ENCODE measurements at places on chromosomes 16 and 17. TPM values are rescaled to one million over a fixed set of nuclear protein-coding genes. Genes with fewer than 3 reads are reported as not detected.

Gene TSEN54
- total RNA-seq: 61.7 TPM

Gene MRPL38
- 151 TPM for total RNA-seq

Gene FBXL16
- 6.8 TPM for total RNA-seq

Gene KCNH6
- total RNA-seq: not detected

DNA sequence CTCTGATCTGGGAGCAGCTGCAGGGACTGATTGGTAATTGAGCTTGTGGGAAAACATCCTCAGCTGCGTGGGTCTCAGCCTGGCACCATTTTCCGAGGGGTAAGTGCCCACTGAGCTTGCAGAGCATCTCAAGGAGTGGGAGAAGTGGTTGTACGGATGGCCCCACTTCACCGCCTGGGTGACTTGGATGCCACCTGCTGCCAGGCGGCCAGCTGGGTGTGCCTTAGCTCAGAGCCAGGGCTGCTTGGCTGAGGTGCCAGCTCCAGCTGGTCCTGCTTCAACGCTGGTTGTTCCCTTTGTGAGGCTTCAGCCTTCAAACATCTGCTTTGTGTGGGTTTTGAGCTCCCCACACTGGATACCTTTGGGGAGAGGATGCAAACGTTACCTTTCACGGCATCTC is 482.7 kb upstream of the EEF2KMT start:
- DNase-seq: no peak
- no peaks in the 10 kb centered on the region for H3K36me3 ChIP-seq
- no peaks in the 10 kb centered on the region for H3K4me1 ChIP-seq
- no peaks in the 10 kb centered on the region for H3K27me3 ChIP-seq

DNA sequence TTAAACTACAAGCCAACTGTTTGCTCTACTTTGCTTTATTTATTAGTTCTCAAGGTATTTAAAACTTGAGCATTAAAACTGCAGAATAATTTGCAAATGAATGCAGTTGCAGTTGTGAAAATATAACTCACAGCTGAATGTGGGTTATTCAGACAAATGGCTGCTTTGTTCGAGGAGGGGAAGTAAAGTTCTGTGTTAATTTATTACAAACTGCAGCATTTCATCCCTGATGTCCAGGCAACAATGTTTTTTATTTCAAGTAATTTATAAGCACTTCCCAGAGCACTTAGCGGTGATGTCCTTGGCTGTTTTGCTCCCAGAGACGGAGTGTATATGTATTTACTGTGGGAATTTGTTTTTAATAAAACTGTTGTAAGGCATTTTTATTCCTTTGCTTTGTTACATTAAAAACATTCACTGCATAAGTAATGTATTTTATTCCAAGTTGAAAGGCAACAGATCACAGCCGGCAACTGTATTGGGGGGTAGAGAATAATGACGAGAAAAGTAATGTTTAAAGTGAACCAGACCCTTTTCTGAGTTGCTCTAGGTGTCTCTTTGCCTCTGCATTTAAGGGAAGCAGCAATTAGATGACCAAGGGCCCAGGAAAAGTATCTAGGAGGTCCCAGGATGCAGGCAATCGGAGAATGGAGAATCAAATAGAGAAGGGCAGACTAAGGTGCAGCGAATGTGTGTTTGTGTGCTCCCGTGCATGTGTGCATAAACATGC is 291.2 kb upstream of the SALL1 start:
- H3K27me3 ChIP-seq: peaks cover 10% of the 10 kb centered on the region
- no peak overlapping the region for H3K27ac ChIP-seq
- no peak overlapping the region for H3K4me3 ChIP-seq
- no peaks in the 10 kb centered on the region for H3K36me3 ChIP-seq
- no peak for DNase-seq
- no peaks in the 10 kb centered on the region for H3K4me1 ChIP-seq

GRCh38 chr17:73605444-73605843 is 38.8 kb downstream of the SDK2 start:
- no peak overlapping the region for H3K4me3 ChIP-seq
- no peak for DNase-seq
- peaks cover 2% of the 10 kb centered on the region for H3K36me3 ChIP-seq
- peaks cover 3% of the 10 kb centered on the region for H3K4me1 ChIP-seq

DNA sequence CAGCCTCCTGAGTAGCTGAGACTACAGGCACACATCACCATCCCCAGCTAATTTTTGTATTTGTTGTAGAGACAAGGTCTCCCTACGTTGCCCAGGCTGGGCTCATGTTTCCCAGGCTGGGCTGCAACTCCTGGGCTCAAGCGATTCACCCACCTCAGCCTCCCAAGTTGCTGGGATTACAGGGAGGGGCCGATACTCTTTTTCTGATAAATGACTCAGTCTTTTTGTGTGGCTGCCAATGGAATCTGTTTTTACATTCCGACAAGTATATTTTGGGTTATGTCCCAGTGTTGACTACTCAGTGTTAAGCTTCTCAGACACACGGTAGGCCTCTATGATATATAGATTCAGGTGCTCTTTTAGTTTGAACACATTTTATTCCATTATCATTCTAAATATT is 58.1 kb downstream of the SLFN11 start:
- no peak for DNase-seq
- peaks cover 7% of the 10 kb centered on the region for H3K36me3 ChIP-seq
- no peak overlapping the region for H3K27ac ChIP-seq
- peaks cover 2% of the 10 kb centered on the region for H3K27me3 ChIP-seq
- H3K4me1 ChIP-seq: peaks cover 39% of the 10 kb centered on the region

DNA sequence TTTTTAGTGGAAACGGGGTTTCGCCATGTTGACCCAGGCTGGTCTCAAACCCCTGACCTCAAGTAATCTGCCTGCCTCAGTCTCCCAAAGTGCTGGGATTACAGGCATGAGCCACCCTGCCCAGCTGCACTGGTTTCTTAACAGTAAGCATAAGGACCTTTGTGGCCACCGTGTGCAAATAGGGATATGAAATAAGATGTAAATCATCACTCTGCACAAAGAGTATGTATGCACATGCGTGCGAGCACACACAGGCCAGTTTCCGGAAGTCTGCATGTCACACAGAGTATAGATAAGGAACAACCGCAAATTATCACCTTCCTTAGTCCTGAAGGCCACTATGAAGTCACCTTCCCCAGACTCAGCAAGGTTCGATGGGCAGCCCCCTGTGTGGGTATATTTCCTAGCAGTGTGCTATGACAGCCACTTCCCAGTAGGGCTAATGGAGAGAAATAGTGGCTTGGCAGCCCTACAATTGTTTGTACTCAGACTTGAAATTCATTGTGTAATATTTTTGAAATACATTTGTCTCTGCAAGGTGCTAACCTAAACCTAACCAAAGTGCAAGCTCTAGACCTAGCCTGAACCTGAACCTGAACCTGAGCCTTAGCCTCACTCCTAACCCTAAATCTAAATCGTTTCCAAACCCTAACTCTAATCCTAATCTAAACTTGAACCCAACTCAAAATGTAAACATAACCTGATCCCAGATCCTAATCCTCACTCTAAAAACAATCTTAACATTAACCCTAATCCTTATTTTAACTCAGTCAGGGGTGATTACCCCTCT is 48.4 kb upstream of the SKAP1 start:
- peak overlapping the region; percentile 66 for H3K27ac ChIP-seq
- peaks cover 4% of the 10 kb centered on the region for H3K27me3 ChIP-seq
- H3K36me3 ChIP-seq: no peaks in the 10 kb centered on the region
- peaks cover 26% of the 10 kb centered on the region for H3K4me1 ChIP-seq

GRCh38 chr17:21330436-21331160 is 45.6 kb upstream of the KCNJ12 start:
- H3K4me1 ChIP-seq: peaks cover under 1% of the 10 kb centered on the region
- no peak overlapping the region for H3K4me3 ChIP-seq
- no peaks in the 10 kb centered on the region for H3K36me3 ChIP-seq
- no peak overlapping the region for H3K27ac ChIP-seq
- DNase-seq: no peak
- peaks cover 9% of the 10 kb centered on the region for H3K27me3 ChIP-seq

GRCh38 chr16:15495898-15496297 is 61.5 kb downstream of the BMERB1 start:
- peaks cover 33% of the 10 kb centered on the region for H3K4me1 ChIP-seq
- H3K36me3 ChIP-seq: peaks cover 7% of the 10 kb centered on the region
- DNase-seq: no peak
- no peaks in the 10 kb centered on the region for H3K27me3 ChIP-seq
- peak overlapping the region; percentile 3 for H3K27ac ChIP-seq

- H3K4me1 ChIP-seq: peaks cover 3% of the 10 kb centered on the region
- no peak overlapping the region for H3K4me3 ChIP-seq
- H3K27me3 ChIP-seq: peaks cover 3% of the 10 kb centered on the region
- peaks cover 19% of the 10 kb centered on the region for H3K36me3 ChIP-seq
- peak; percentile 83 for DNase-seq
- H3K27ac ChIP-seq: no peak overlapping the region
These were observed 18.3 kb downstream of the CIITA start for GRCh38 chr16:10895053-10895946.

- no peaks in the 10 kb centered on the region for H3K27me3 ChIP-seq
- DNase-seq: peak; percentile 65
- peaks cover 46% of the 10 kb centered on the region for H3K36me3 ChIP-seq
- H3K4me1 ChIP-seq: peaks cover 43% of the 10 kb centered on the region
- H3K4me3 ChIP-seq: peak overlapping the region; percentile 80
These were observed 11.8 kb downstream of the HMOX2 start for GRCh38 chr16:4487955-4488498.

DNA sequence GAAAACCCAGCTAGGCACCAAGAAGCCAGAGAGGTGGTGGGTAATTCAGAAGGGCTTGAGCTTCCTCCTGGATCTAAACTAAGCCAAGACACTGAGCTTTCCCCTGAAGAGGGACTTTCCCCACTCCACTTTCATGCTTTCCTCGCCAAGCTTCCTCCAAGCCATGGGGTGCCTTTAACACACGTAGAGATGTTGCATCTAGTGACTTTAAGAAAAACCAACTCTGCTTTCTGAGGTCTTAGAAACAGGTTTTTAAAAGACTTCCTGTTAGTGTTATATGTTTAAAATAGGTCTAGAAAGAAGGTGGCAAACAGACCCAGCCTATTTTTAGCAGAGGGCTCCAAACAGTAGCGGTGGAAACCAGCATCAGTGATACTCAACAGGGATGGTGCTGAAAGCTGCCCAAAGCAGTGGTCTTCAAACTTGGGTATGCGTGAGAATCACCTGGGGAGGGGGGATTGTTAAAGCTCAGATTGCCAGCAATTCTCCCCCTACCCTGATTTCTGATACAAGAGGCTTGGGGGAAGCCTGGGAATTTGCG is 585.6 kb downstream of the CDH13 start:
- no peak overlapping the region for H3K4me3 ChIP-seq
- no peak overlapping the region for H3K27ac ChIP-seq
- H3K36me3 ChIP-seq: no peaks in the 10 kb centered on the region
- no peaks in the 10 kb centered on the region for H3K27me3 ChIP-seq
- DNase-seq: no peak

DNA sequence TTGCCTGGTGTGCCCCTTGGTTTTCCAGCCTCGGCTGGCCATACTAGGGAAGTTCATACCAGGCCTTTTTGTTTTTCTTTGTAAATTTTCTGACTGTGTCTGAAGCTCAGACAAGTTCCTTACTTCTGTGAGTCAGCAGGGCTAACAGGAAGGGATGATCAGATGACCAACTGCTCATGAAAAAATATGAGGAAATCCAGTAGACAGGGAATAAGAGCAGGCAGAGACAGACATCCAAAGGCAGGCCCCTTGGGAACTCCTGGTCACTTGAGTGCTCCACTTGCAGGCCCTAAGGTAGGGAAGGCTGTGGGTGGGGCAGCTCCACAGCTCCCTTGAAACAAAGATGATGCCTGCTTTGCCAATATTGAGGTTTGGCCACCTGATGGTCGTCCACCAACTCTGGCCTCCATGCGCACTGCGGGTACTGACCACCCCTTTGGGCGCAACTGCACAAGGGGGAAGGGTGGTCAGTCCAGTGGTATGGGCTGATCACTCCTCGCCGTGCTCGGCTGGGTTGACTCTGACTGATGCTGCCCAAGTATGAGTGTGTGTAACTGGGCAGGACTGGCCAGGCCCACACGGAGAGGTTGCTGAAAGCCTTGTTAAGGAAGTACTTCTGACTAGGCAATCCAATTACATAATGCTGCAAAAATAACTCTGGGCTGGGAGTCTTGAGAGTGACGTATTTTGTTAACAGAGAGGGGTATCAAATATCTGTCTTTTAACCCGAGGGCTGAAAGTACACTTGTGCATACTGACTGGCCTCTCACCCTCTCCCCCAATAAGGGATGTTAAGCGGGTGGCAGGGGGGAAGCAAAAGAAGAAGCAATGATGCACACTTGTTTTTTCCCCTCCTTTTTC is 20.8 kb upstream of the ZFHX3 start:
- H3K4me3 ChIP-seq: no peak overlapping the region
- peaks cover 68% of the 10 kb centered on the region for H3K27me3 ChIP-seq
- no peaks in the 10 kb centered on the region for H3K36me3 ChIP-seq
